ENCODE measurements at places on chromosomes 4 and X. TPM values are rescaled to one million over a fixed set of nuclear protein-coding genes. Genes with fewer than 3 reads are reported as not detected.
A peak's percentile ranks its signal among the peaks of the same experiment; 100 is the strongest.

Gene ODAPH
- not detected for total RNA-seq

- no peak for DNase-seq
Measured at GRCh38 chrX:68935362-68935761, 106.5 kb downstream of the EFNB1 start.

DNA sequence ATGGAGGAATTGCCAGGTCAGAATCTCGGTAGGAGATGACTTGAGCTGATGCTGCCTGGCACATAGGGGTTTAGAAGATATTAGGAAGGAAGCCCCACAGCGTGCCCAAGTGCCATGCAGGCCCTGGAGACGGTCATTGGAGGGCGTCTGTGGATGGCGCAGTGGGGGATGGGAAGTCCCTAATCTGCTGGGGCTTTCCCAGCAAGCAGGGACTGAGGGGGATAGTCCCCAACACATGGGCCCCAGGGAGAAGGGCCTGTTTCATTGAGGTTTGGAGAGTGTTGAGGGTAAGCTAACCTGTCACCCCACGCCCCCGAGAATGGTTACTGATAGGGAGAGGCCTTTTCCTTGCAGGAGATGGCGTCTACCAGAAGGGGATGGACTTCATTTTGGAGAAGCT lies 7.8 kb downstream of the TAFAZZIN start:
- DNase-seq, result no peak

DNA sequence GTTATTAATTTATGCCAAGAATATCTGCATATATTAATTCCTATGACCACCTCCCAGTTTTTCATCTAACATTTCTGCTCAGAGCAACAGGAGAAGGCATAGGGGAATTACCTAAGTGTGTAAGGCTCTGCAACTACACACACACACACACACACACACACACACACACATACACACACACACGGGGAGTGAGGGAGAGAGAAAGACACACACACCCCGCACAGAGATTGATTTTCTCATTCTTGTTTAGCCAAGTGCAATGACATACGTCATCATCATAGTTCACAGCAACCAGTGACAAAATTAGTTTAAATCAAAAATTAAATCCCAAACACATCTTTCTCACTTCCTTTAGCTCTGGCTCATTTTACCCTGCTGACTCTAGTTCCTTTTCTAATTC lies 203.1 kb downstream of the RBMX2 start:
- no peak for DNase-seq

DNA sequence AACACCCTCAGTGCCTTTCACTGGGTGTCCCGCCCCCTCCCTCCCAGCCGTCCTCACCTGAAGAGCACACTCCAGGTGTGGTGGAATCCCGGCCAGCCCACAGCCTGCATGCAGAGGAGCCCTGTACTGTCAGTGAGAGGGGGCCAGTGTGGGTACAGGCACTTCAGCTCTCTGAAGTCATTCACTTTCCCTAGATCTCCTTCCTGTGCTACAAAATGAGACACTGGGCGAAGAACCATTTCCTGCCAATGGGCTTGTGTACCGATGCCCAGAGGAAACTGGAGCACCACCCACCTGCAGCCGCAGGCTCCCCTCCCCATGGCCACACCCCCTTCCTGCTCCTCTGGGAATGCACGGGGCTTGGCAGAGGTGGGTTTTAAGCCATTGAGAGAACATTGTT lies 73.9 kb upstream of the C4orf50 start:
- no peak for DNase-seq

- no peak for DNase-seq
Measured at GRCh38 chr4:167031534-167032156, 202.6 kb downstream of the SPOCK3 start.

Gene GDPD2
- 23.5 TPM for total RNA-seq

DNA sequence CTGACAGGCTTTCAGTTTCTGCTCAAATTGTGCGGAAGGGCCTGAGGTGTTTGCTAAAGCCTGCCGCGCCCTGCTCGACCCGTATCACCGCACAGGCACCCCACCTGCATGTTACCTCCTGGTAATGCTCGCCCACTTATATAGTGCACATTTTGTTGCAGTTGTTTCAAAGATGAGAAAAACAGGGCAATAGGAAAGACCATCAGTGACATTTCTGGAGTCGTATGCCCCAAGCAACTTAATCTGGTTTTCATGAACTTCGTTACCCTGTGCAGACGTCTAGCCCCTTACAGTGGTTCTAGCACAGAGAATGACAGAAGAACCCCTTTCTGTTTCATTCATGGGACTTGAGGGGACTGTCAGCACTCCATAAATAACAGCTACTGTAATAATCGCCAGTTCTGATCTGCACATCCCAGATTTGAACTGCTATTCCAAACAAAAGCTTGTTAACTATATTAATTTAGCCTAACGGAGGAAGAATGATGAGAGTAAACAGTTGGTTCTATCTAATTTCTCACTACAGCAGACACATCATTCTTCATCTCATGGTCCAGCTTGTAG lies 940 bp upstream of the DCTD start:
- DNase-seq, result no peak

GRCh38 chr4:132076829-132077228 lies 1072.3 kb upstream of the PCDH10 start:
- no peak for DNase-seq

- peak; percentile 44 for DNase-seq
Measured at GRCh38 chrX:64975491-64975890, 759 bp downstream of the ZC4H2 start.

All from left colon (tissue), 2 donors.